ENCODE measurements at places on chromosomes 2 and 18.

GRCh38 chr2:82182270-82182669, 1877.7 kb upstream of the LRRTM1 start:
- DNase-seq: no peak

GRCh38 chr2:10398496-10398895, 49.6 kb downstream of the ODC1 start:
- no peak for DNase-seq

DNA sequence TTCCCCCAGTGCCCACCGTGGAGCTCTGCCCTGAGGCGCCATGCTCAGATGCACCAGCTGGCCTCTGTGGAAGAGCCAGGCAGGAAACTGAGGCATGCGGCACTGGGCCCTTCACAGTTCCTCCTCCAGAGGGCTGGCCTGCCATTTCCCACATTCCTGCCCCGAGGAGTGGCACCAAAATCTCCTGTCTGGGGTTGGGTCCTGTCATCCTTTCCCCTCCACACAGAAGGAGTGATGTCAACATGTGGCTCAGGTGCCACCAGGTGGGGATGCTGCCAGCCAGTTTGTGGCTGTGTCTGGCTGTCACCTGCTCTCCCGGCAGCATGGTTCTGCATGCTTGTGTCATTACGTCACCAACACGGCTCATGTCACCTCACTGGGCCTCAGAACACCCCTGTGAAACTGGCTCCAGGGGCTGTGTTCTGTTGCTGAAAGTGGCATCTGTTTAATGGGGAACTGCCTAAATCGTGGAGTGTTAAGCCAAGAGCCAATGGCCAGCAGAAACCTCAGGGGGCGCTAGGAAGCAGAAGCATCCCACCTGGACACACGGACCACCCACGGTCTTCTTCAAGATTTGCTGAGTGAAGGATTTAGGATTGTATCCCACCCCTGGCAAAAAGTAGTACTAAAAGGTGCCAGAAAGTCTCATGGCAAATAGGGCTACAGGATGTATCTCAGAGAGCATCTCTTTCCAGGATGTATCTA, 51.3 kb downstream of the ZAP70 start:
- no peak for DNase-seq

DNA sequence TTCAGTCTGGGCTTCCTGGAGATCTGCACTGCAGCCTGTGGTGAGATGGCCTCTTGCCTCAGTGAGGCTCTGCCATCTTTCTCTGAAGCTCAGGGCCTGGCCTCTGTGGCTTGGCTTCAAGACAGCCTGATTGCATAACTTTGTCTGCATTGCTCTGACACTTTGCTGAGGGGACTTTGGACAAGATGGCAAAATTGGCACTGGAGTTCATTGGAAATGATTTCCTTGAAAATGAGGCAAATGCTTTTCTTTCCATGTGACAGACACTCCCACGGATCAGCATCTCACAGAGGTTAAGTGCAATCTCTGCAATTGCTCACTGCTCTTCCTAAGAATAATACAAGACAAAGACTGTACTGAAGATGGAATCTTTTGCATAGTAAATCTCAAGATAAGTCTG, 166.8 kb downstream of the KCNS3 start:
- DNase-seq: no peak

- DNase-seq: no peak
Observed at GRCh38 chr2:6793913-6794312, 71.8 kb downstream of the CMPK2 start.

GRCh38 chr2:108637304-108637669, 82.0 kb upstream of the RANBP2 start:
- DNase-seq: no peak

GRCh38 chr18:52670896-52671295, 330.9 kb downstream of the DCC start:
- peak; percentile 16 for DNase-seq

- DNase-seq: no peak
Observed at GRCh38 chr18:37521510-37522465, 43.8 kb downstream of the CELF4 start.

GRCh38 chr18:62407660-62408059, 82.5 kb downstream of the TNFRSF11A start:
- DNase-seq: no peak

GRCh38 chr2:147689220-147689909, 155.5 kb upstream of the ACVR2A start:
- no peak for DNase-seq

DNA sequence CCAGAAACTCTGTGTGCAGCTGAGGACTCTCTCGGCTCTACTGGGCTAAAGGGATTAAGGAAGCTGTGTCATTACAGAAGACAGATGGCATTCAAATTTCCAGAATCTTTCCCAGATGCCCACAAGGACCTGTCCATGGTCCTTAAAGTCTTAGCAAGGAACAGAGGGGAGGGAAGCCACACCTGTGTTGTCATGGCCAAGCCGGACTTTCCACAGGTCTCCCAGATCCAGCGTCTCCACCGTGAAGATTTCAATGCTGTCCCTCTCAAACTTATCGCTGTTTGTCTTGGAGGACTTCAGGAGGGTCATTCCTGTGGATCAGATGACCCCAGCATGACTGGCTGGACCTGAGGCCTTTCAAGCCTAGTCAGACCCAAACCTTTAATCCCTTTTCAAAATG, 114.5 kb downstream of the LOXHD1 start:
- DNase-seq: no peak

- DNase-seq: no peak
Observed at GRCh38 chr18:51170664-51171063, 26.8 kb downstream of the MEX3C start.

DNA sequence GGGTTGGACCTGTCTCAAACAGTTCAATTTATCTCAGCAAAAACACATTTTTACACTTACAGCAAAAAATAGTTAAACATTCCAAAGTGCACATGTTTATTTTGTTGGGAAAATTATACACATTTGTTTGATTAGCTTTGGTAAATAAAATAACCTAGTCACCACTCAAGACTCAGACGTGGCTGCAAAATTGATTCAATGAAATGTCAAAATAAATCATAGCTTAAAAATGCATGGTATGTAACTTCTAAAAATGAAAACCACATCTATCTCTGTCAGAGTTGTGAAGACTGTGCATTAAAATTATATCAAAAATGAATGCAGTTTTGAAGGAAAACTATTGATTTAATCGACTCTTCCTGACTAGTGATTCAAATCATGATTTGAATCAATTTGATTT, 56.7 kb downstream of the GALNT14 start:
- DNase-seq: no peak

- no peak for DNase-seq
Observed at GRCh38 chr2:20961858-20962257, 82.0 kb downstream of the APOB start.

GRCh38 chr2:206232287-206233035, 42.0 kb upstream of the ZDBF2 start:
- no peak for DNase-seq

GRCh38 chr18:48544116-48544515, 5.3 kb downstream of the CTIF start:
- no peak for DNase-seq

DNA sequence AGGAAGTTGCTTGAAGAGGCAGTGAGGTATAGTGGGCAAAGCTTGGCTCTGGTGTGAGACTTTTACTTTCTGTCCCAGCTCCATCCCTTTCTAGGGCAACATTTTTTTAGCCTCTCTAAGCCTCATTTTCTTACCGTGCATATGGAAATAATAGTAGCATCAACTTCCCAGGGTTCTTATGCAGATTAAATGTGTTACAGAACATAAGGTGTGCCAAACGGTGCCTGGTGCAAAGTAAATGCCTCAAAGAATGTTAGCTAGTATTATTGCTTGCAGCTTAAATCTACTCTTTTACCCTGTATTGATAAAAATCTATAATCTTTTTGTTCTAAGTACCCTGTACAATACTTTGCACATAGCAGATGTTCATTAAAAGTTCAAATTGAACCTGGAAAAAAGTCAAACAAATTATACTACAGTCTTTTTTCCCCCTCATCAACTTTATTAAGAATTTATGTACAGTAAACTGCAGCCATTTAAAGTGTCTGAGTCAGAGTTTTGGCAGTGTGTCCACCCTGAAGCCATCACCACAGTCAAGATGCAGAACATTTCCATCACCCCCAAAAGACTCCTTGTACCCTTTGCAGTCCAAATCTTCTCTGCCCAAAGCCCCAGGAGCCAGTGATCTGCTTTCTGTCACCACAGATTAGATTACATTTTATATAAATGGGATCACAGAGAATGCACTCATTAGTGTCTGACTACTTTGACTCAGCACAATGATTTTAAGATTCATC, 10.6 kb downstream of the MAPRE2 start:
- no peak for DNase-seq

- no peak for DNase-seq
Observed at GRCh38 chr18:49886891-49887764, 73.8 kb upstream of the ACAA2 start.

DNA sequence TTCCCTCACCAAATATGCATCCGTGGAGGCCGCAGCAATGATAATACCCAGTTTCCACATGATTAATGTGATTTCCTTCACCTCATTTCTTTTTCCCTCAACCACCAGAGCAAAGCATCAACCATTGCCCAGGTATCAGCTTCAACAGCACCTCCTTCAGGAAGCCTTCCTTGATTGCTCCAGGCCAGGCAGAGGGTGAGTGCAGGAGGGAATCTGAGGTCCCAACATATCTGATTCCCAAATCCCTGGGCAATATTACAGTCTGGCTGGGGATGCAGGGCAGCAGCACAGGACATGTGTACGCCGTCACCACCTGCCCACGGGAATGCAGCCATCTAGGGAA, 142.4 kb upstream of the MYCN start:
- no peak for DNase-seq

DNA sequence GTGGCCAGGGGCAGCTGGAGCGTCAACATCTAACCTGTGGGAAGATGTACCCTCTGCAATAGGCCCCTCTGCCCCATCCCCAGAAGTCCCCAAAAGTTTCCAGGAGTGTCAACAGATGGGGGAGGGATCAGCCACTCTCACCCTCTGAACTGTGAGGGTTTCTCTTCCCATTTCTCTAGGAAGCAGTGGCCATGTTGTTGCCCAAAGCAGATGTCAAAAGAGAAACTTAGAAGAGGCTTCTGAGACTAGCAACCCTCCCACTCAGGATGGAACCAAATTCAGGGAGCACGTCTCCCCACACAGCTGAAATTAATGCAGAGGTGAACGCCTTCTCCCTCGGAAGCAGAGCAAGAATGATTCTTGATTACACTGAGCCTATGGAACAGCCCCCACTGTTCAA, 70.3 kb downstream of the ARL4C start:
- DNase-seq: no peak

- DNase-seq: no peak
Observed at GRCh38 chr18:54713386-54713785, 114.9 kb upstream of the RAB27B start.

DNA sequence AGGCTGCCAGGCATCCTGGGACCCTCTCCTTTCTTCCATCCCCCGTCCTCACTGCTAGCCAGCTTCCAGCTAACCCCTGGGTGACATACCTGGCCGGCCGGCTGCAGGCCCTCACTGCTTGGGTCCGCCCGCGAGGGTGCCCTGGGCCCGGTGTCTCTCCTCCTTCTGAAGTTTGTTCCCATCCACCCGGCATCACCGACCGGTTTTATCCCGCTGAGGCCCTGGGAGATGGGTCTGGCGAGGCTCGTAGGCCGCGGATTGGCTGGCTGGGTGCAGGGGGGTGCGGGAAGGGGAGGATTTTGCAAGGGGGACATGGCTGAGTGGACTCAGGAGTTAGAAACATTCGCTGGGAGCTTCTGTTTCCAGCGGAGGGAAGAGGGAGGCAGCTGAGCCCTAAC, at the start of gene PAX8:
PAX8 (minus strand) TSS at position 180 of the 398 bp plus-strand sequence. CDS start 527 bp downstream, outside the sequence.
- no peak for DNase-seq

- DNase-seq: no peak
Observed at GRCh38 chr2:47719099-47719498, 63.8 kb upstream of the MSH6 start.

DNA sequence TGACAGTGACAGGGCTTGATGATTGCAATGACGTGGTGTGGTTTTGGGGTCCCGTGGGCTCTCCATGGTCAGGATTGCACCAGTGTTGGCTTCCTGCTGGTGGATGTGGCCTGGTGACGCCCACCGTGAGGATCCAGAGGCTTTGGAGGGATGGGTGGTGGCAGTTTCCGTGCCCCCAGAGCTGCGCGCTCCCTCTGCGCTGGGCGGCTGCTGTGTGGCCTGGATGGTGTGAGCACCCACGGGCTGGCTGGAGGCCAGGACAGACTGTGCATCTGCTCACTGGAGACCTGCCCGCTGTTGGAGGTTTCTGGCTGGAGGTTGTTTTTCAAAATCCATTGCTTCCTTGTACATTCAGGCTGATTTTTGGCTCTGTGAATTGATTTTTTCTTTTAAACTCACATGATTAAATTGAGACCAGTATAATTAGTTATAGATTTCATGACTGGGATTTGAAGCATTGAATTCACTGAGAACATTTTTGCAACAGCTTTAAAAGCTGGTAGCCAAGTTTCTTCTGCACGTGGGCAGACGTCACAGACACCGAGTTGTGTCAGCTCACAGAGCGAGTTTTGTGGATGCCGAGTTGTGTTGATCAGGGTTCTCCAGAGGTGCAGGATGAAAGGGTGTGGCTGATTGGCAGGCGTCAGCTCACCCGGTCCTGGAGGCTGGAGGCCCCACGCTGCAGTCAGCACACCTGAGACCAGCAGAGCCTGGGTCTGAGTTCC, 72.7 kb downstream of the KCNG2 start:
- no peak for DNase-seq

DNA sequence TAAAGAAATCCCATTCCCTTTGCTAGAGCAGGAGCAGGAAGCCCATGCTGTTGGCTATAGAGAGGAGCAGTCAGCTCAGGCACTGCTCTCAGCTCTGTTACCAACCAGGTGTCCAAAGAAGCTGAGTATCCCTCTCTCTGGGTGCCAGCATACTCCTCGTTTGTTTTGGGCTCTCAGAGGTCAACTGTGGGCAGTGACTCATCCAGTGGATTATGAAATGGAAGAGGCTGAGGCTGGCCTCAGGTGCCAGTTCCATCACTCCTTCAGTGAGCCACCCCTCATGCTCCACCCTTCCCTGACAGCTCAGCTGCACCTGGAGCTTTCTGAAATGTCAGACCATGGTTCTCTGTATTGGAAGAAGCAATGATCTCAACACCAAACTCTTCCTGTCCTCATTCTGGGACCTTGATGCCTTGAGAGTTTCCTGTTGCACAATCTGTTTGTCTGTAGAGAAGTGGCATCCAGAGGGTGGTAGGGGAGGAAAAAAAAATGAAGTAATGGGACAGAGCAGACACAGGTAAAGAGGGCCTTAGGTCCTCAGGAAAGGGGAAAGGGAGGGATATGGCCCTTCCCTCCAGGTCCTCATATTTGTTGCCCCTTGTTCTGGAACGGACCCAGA, 31.2 kb upstream of the EN1 start:
- no peak for DNase-seq

GRCh38 chr2:23055251-23055650, 329.7 kb upstream of the KLHL29 start:
- no peak for DNase-seq

GRCh38 chr18:27839141-27839540, 337.8 kb downstream of the CDH2 start:
- no peak for DNase-seq
